NB4 (cell line): ENCODE measurements at places on chromosomes 5 and 9.

DNA sequence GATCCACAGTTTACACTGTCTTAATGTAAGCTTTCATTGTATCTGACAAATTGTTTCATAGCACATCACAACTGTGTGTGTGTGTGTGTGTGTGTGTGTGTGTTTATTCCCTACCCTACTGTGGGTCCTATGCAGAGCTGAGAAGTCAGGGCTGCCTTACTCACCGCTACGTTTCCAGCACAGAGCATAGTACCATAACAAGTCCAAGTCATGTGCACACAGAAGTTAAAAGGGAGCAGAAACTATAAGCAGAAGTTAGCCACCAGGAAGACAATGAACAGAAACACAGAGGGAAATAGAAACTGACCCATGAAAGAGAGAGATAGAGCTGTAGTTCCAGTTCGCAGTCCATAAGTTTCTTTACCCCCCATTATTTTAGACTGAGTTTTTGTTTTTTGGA, 38.2 kb upstream of the DMXL1 start:
- no peak for DNase-seq

DNA sequence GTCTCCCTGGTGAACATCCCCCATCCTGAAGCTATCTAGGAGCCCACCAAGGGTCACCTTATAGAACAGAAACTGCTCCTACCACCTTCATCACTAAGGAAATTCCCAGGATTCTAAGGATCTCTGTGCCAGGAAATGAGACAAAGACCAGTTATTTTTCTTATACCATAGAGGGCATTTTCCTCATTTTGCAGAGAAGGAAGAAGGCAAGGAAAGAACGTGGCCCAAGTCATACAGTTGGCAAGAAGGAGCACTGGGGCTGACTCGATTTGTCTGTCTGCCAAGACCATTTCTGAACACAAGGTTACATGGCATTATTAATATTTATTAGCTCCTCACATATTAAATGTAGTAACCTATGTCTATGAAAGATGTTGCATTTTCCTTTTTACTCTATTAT, 49.6 kb upstream of the TNFSF15 start:
- DNase-seq, result no peak

DNA sequence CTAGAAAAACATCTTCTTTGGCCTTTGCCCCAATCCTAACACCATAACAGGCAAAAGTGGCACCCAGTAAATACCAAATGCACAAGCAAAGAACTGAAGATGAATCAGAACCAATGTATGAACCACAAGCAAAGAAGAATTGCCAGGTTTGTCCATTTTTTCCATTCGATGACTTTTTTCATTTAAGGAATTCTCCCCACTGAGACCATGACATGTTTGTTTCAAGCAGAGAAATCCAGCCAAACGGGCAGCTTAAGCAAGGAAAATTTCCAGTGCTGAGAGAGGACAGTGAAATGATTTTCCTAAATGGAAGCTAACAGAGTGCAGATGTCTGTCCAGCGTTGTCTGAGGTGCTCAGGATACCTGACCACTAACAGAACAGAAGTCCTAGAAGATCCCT, 203.7 kb downstream of the ADAMTS12 start:
- DNase-seq, result no peak

DNA sequence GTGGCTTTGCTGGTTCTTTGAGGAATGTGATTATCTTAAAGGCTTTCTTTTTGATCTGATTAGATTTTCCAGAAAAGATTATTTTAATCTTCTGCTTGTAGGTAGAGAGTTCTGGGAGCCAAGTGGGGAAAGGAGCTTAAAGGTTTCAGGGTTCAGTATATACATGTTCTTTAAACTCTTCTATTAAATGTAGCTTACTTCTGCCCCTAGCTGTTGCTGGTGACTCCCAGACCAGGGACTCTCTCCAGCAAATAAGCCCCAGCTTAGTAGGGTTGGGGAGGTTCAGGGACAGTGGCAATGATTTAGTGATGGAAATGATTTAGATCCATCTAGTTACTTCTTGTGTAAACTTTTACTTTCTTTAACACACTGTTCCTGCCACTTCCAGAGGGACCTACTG, 72.2 kb downstream of the SLC12A2 start:
- DNase-seq, result no peak

DNA sequence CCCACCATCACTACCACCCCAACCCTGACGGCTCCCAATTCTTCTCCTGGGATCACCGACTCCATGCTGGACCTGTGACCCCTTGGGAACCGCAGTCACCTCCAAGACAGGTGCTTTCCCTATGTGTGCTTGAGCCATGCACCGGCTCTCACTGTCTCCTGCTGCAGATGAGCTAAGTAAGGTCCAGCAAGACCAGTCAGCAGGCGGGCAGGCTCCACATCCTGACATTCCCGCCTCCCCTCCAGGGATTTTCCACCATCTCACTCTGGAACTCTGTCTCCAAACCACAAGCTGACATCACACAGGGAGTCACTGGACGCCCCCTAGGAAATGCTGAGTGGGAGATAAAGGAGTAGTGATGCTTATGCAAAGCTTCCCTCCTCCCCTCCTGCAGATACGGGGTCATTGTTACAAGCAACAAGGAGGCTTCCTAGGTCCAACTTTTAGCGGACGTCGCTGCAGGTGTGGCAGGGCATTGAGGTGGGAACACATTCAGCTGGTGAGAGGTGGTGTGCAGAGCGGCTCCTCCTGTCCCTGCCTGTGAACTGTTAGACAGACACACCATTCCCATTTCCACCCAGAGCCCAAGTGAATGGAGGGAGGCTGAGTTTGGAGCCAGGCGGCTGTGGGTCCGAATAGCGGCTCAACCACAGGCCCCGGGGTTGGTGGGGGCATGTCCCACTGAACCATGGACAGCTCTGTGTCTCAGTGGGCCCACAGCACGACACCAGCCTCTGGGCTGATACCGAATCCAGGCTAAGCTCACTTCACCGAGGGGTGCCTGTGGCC, 129.2 kb upstream of the PHYKPL start:
- DNase-seq, result no peak

DNA sequence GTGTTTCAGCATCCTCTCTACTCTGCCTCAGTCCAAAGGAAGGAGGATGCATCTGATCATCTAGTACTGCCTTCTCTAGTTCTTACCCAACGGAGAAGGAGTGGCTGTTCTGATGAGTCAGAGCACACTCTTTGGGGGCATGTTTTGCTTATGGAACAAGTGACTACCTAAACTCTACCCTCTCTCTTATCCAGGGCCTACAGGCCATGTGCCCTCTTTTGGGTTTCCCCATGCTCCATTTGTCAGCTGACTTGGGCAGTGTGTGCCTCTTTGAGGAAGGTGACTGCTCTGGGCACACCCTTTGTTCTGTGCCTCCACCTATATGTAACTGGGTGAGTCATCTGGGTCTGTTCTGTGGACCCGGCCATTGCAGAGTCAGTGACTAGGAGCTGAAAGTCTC, 89.6 kb upstream of the BNC2 start:
- peak; percentile 28 for DNase-seq
